ENCODE measurements at places on chromosomes 6 and 20. TPM values are rescaled to one million over a fixed set of nuclear protein-coding genes. Genes with fewer than 3 reads are reported as not detected.

DNA sequence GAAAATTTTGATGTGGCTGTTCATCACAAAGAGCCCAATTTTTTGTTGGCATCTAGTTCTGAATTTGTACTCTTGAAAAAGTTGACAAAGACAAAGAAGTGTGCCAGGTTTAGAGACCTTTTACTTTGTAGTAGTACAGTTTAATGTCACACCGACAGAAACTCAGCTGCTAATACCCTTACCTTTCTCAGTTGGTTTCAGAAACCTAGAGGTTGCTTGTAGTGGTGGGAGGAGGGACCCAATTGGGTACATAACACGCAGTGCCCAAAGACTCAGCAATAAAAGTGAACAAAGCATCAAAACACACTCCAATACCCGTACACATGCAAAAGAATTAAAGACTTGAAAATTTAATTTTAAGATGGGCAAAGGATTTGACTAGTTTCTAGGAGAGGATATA is 203.7 kb downstream of the CDKAL1 start:
- DNase-seq = no peak

CRNKL1 gene
- 42.5 TPM for polyA plus RNA-seq

DNA sequence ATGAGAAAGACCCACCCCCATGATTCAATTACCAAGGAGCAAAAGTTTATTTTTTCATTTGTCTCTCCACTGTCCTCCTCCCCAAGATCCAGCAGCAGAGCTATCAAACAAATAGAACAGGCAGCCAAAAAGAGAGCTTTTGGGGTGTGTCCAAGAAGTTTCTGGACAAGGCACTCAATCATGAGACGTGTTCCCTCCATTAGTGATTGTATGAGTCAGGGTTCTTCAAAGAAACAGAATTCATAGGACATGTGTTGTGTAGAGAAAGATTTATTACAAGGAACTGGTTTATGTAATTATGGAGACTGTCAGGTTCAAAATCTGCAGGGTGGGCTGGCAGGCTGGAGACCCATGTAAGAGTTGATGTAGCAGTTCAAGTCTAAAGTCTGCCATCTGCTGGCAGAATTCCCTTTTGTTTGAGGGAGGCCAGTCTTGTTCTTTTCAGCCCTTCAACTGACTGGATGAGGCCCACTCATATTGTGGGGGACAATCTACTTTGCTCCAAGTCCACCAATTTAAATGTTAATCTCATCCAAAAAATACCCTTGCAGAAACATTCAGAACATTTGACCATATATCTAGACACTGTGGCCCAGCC is 248.1 kb upstream of the OPRM1 start:
- no peak for DNase-seq

ERVFRD-1 gene
- polyA plus RNA-seq = 0.07 TPM

CNR1 gene
- 1.2 TPM for polyA plus RNA-seq

LTB gene
- 2.7 TPM for polyA plus RNA-seq

DNA sequence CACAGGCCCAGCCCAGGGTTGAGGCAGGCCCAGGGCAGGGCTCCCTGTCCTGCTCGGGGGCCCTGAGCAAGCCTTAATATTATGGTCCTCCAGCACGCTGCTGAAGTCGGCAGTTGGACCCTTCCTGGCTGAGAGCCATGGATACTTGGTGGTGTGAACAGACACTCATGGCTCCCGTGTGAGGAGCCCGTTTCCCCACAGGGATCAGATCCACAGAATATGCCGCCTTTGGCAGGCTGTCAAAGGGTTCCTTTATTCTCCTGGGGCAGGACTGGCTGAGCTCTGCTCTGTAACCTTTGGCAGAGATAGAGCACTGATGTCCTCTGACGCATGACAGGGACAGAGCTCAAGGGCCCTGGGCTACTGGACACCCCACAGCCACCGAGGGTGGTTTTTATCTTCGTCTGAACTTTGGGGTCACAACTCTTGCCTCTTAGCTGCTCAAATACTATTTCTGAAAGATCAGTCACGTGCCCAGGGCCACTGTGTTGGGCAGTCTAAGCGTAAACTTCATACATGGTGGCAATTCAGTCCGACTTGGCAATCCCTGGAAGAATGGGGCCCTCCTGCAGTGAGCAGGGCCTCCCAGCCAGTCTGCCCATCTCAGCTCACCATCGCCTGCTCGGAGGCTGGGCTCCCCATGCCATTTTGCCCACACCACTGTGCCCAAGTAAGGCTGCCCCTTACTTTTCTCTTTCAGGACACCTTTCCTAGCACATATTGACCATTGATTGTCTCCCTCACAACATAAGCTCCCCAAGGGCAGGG is 49.1 kb downstream of the TTI1 start:
- DNase-seq = no peak

GRCh38 chr6:12772416-12772815 is 55.8 kb downstream of the PHACTR1 start:
- DNase-seq = no peak

DNA sequence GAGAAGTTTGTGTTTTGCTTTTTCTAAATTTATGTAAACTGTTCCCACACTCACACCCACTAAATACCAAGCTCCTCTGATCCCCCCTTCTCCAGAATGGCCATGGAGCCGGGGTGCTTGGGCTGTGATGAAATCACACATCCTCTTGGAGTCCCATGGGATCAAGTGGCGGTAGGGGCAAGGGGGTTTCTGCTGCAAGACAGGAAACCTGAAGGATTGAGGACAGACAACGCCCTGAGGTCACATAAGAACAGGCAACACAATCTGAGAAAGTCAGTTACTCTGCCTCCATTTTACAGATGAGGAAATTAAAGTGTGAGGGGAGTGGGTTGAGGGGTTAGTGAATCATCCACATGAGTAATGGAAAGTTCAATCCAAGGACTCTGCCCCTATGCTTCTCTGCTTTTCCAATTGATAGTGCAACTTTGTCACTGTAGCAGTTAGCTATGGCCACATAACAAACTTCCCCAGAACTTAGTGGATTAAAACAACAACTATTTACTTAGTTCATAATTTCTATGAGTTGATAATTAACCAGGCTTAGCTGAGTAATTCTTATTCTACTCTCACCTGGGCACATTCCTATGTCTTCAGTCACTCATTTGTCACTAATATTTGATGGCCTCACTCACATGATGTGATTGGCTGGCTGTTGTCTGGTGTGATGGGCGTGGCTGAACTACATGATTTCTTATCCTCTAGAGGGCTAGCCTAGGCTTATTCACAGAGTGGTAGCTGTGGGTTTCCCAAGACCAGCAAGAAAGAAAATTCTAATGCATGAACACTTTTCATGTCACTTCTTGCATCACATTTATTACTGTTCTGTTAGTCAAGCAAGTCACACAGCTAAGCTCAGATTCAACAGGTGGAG is 311.1 kb upstream of the RNF24 start:
- DNase-seq = no peak

ABHD16B gene
- not detected for polyA plus RNA-seq

FYN gene
- polyA plus RNA-seq = 171 TPM

DNA sequence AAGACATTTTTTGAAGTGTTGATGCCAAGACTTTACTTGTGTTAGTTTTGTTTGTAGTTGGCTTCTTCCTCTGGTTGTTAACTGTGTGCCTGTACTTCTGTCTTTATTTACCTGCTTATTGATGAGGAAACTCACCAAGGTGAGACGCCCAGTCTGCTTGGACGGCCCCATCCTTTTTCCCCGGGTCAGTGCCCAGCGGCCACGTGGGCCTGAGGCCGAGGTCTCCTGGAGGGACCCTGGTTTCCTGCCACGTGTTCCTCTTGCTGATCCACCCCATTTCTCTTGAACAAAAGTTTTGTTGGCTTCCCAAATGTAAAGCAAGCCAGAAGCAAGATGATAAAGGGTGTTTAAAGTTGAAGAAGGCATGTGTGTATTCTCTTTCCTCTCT is 24.8 kb downstream of the DUSP22 start:
- DNase-seq = no peak

- DNase-seq = no peak
These were observed 51.5 kb upstream of the EPB41L1 start for GRCh38 chr20:36102809-36103596.

- no peak for DNase-seq
These were observed 201.1 kb upstream of the CNR1 start for GRCh38 chr6:88367248-88367647.

DNA sequence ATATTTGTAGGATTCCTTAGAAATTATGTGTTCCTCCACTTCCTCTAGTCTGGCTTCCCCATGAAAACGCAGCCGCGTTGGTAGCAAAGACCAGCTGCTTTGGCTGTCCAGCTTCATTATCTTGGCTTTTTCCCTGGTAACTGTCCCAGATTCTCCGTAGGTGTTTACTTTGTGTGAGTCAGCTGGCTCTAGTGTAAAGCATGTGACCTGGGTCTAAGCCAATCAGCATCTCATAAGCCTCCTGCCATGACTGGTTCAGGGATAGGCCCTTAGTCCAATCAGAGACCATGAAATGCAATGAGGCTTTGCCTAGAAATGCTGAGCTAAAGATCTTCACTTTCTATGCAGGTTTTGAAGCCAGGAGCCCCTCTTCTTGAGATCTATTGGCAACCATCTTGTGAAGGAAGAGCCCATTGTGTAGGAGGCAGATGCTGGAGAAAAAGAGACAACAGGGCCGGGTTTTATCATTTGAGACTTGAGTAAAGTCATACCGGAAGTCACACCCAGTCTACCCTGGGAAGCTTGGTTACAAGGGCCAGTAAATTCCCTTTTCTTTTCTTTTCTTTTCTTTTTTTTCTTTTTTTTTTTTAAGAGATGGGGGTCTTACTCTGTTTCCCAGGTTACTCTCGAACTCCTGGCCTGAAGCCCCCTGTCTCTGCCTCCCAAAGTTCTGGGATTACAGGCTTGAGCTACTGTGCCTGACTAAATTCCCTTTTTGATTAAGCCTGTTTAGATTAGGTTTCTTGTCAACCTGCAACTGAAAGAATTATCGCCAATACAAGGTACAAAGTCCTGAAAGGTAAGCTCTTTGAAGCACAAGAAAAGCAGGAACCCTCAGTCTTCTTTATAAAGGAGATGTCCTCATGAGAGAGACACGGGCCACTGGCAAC is 256.5 kb upstream of the RREB1 start:
- no peak for DNase-seq

DNA sequence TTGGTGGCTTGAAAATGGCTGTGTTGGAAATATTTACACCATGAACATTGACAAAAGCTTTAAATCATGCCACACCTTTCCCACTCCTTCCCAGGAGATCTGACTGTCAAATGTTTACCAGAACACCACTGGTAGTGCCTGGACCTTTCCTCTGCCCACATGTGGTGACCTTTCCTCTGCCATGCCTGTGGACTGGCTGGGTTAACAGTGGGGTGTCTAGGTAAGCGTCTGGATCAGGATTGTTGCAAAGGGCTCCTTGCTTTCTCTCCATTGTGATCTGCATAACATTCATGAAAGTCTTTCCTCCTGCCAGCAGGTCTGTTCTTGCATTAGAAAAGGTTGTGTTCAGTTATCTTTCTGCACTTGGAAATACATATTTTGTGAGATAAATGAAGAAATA is 572.7 kb downstream of the DHX35 start:
- no peak for DNase-seq

GRCh38 chr20:17452441-17452840 is 78.7 kb downstream of the BFSP1 start:
- no peak for DNase-seq

- no peak for DNase-seq
These were observed 99.0 kb upstream of the LGSN start for GRCh38 chr6:63418741-63419140.

SAMD5 gene
- 17.7 TPM for polyA plus RNA-seq

SUMO4 gene
- 0.73 TPM for polyA plus RNA-seq

DNA sequence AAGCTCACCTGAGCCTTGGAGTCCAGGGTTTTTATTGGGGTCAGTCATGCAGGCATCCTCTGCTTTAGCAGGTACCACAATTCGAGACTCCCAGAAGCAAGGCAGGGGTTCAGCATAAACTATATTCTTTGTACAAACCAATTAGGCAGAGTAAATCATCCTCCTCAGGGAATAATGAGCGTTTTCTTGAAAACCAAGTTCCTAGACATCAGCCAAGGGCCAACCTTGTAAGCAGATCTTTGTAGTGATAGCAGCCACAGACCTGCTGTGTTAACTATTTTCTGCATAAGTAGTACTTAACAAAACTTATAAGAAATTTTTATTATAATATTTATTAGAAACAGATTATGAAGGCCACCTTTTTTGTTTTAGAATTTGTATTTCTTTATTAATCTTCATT is 74.7 kb downstream of the STXBP5 start:
- no peak for DNase-seq

- no peak for DNase-seq
These were observed 16.3 kb downstream of the PKIG start for GRCh38 chr20:44598423-44599305.

DNA sequence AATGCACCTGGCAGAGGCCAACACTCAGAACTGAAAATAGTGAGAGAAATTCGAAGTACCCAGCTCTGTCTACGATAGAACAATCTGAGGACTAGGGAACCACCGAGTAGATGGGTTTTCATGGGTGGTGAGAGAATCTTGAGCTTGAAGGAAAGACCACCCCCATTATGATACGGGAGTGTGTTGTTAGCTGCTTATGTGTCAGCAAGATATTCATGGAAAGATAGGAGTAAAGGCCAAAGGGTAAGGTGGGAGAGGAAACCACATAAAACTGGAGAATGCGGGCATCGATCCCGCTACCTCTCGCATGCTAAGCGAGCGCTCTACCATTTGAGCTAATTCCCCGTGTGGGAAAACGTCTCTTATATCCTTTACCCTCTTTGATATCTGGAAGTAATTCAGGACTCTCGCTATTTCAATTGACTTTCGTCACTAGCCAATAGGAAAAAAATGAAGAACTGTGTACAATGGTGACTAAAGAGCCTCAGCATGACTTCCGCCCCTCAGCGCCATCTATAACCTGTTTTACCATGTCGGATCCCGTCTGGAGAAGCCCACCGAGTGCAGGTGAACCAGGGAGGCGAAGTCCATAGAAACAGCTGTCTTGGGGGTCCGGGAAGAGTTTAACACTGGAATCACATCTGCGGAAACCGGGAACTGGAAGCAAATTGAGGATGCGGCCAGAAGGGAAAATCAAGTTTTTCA is 25.0 kb upstream of the ABT1 start:
- DNase-seq = peak; percentile 79

DNA sequence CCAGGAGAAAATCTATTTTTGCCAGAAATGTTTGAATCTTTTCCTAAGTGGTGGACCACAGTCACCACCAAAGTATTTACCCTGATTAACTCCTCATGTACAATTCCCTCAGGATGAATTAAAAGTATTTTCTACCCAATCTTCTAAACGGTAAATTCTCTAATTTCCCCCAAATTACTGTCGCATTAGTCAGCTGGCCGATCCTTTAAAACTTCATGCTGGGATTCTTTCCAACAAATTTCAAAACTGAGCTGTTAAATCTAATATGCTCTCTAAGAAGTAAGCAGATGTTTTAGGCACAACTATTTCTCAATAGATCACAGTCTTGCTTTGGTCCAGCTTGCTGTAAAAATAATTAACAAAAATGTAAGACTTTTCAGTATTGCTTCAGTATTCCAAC is 447.2 kb downstream of the FRK start:
- no peak for DNase-seq

- DNase-seq = no peak
These were observed 54.5 kb downstream of the GINS1 start for GRCh38 chr20:25461786-25462545.

CBLN4 gene
- polyA plus RNA-seq = 1.8 TPM

GRCh38 chr6:150102750-150103270 is 33.9 kb upstream of the ULBP3 start:
- DNase-seq = no peak

- no peak for DNase-seq
These were observed 146.4 kb downstream of the AKAP7 start for GRCh38 chr6:131281471-131282270.

GRCh38 chr6:170003027-170003426 is 251.6 kb downstream of the ERMARD start:
- no peak for DNase-seq

IFT52 gene
- 73.0 TPM for polyA plus RNA-seq

- no peak for DNase-seq
These were observed 9.3 kb upstream of the BCAS1 start for GRCh38 chr20:54079652-54080051.
